ENCODE measurements at places on chromosomes 12 and 14.

GRCh38 chr14:90741682-90741946 is 74.6 kb downstream of the TTC7B start:
- DNase-seq, result no peak

DNA sequence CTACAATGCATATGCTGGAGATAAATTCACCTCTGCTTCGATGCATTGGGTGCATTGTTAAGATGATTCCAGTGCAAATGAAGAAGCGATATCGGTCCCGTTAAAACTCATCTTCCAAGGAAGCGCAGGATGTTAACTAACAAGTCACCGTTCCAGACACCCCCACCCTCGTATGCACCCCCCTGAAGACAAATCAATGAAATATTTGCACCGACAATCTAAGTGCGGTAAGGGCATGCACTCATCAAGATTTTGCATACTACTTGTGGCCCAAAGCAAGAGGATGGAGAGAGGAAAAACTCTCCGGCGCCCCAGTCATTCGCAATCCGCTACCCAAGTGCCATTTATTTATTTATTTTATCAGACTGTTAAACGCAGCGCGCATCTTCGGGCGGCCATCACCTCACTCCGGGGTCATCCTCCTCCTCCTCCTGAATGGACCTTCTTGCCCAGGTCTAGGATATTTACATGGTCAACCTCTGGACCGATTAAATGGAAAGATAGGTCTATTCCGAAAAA is 1.2 kb downstream of the NOVA1 start:
- DNase-seq, result no peak

- no peak for DNase-seq
Measured at GRCh38 chr12:60930151-60930550, 1330.1 kb upstream of the USP15 start.

- DNase-seq, result no peak
Measured at GRCh38 chr12:29559198-29559597, 61.7 kb upstream of the OVCH1 start.

- no peak for DNase-seq
Measured at GRCh38 chr14:59069163-59069854, 119.2 kb upstream of the DAAM1 start.

- DNase-seq, result no peak
Measured at GRCh38 chr12:168763-169525, 45.0 kb downstream of the SLC6A12 start.

DNA sequence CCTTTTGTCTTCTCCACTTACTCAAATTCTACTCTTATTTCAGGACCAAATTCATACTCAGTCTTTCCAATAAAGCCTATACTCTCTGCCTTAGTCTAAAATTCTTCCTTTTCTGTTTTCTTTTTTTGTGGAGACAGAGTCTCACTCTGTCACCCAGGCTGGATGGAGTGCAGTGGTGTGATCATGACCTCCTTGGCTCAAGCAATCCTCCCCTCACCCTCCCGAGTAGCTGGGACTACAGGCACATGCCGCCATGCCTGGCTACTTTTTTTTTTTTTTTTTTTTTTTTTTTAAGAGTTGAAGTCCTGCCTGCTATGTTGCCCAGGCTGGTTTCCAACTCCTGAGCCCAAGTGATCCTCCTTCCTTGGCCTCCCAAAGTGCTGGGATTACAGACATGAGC is 11.9 kb downstream of the SRP54 start:
- DNase-seq, result no peak

GRCh38 chr12:50387972-50388478 is 8.4 kb downstream of the FAM186A start:
- DNase-seq, result no peak

DNA sequence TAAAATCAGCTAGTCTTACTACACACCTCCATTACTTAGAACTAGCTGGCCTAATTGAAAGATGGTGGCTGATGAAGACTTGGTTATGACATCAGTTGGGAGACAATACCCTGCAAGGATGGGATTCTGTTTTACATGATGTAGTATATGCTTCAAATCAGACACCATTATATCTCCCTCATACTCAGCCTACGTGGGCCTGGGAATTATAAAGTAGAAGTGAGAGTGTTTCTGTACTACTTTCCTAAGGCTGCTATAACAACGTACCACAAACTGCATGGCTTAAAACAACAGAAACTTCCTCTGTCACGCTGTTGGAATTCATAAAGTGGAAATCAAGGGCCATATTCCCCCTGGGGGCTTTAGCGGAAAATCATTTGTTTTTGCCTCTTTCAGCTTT is 190.4 kb downstream of the PAH start:
- no peak for DNase-seq

- no peak for DNase-seq
Measured at GRCh38 chr14:54344445-54344844, 52.4 kb upstream of the CDKN3 start.
